ENCODE measurements at places on chromosomes 7 and 10. TPM values are rescaled to one million over a fixed set of nuclear protein-coding genes. Genes with fewer than 3 reads are reported as not detected.

- no peak for DNase-seq
Observed at GRCh38 chr7:138546829-138547228, 86.8 kb downstream of the TRIM24 start.

- no peak for DNase-seq
Observed at GRCh38 chr10:86522510-86522855, 891 bp upstream of the WAPL start.

The CCDC7 gene
- total RNA-seq, result 6.0 TPM

- DNase-seq, result no peak
Observed at GRCh38 chr7:6323967-6324701, 51.7 kb upstream of the CYTH3 start.

- no peak for DNase-seq
Observed at GRCh38 chr10:129004398-129004797, 462.6 kb upstream of the MGMT start.

The MYL10 gene
- not detected for total RNA-seq

DNA sequence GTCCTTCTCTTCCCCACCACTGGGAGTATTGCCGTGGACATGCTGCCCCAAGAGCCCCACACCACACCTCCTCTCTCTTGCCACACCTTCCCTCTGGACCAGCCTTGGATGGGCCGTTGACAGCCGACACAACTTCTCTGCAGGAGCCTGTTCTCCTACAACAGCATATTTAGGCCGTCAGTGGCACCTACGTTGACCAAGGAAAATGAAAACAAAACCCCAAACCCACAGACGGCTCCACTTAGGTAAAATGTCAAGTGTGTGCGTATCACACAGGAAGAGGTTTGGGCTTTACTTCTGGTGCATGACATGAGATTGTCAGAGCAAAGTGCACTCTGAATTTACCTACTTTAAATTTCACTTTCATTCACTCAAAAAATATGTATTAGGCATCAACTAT, 246.6 kb downstream of the ZMYND11 start:
- DNase-seq, result no peak

The CDHR1 gene
- 0.39 TPM for total RNA-seq

GRCh38 chr7:98668255-98668654, 51.2 kb downstream of the NPTX2 start:
- DNase-seq, result no peak

- no peak for DNase-seq
Observed at GRCh38 chr10:63751836-63752235, 230.6 kb downstream of the REEP3 start.

The RASA4B gene
- 1.2 TPM for total RNA-seq

The AGAP9 gene
- total RNA-seq, result 9.9 TPM

DNA sequence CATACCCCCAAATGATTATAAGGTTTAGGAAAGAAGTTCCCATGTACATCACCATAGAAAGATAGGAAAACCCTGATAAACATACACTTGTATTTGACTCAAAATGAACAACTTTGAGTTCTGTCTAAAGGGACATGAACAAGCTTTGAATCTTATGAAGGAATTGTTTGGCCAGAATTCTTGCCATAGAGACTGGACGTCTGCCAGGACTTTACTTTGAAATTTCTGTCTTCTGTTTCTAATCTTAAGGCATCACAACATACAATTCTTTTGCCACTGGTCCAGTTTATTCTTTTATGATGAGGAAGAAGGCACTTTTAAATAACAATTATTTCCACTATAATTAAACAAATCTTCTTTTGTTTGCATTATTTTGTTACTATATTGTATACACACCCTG, 26.2 kb upstream of the CYP26C1 start:
- no peak for DNase-seq

The CPA4 gene
- total RNA-seq, result 3.1 TPM

The LRRC18 gene
- not detected for total RNA-seq

GRCh38 chr7:101391991-101392390, 29.3 kb downstream of the COL26A1 start:
- no peak for DNase-seq

The PDCD11 gene
- total RNA-seq, result 92.8 TPM

The PON3 gene
- 1.2 TPM for total RNA-seq

The ERVW-1 gene
- not detected for total RNA-seq

GRCh38 chr10:91908337-91909116, 759 bp downstream of the FGFBP3 start:
- DNase-seq, result peak; percentile 87

The NCAPG2 gene
- total RNA-seq, result 81.4 TPM

The FAM24B gene
- total RNA-seq, result 21.3 TPM

DNA sequence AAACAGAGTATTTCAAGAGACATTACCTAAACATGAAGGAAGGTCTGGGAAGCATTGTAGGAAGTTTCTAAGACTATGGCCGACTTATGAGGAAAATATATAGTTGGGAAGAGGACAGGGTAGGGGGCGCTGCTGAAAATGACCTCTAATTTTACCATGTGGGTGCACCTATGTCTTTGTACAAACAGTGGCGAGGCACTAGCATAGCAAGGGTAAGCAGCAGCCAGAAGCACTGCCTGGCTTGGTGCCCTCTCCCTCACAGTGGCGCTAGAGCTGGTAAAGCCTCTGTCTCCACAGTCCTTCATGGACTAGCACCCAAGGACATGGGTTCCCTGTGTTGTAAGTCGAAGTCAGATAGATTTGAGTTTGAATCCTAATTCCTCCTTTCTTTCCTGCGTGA, 461.2 kb downstream of the INHBA start:
- no peak for DNase-seq

DNA sequence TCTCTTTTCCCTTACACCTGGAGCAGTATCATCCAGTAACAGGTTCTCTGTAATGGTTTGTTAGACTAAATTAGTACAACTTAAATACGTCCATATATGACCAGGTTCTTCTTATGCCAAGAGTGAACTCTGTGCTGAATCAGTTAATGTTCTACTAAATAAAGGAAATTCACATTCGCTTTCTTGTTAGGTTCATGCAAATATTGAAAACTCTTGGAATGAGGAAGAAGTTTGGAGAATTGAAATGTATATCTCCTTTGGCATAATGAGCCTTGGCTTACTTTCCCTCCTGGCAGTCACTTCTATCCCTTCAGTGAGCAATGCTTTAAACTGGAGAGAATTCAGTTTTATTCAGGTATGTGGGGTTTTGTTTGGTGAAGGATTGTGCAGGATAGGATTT, 15.3 kb upstream of the CFAP69 start:
- DNase-seq, result no peak

- no peak for DNase-seq
Observed at GRCh38 chr7:112193915-112194502, 12.2 kb downstream of the DOCK4 start.

The FKBP14 gene
- total RNA-seq, result 36.0 TPM

DNA sequence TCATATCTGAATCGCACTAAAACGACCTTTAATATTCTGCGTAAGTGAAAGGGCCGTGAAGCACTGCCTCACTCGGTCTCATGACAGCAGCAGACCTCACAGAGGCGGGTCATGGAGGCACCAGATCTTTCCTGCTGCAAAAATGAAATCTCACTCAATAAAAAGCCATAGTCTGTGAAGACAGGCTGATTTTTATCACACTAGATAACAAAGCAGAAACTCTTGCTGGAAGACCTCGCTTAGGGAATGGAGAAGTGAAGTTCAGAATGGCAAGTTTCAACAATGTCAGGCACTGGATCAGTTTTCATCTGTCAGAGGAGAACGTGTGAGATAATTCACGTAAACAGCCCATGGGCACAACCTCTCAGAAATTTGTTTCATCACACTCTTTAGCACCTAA, 8.0 kb downstream of the SEPHS1 start:
- DNase-seq, result no peak

GRCh38 chr10:89479771-89480446, 55.5 kb downstream of the SLC16A12 start:
- DNase-seq, result no peak

- DNase-seq, result no peak
Observed at GRCh38 chr10:24862589-24862988, 89.8 kb downstream of the PRTFDC1 start.

The NPTX2 gene
- 0.15 TPM for total RNA-seq

The PODXL gene
- total RNA-seq, result 32.3 TPM

The C10orf143 gene
- 1.0 TPM for total RNA-seq

The LBX1 gene
- total RNA-seq, result 0.15 TPM

- no peak for DNase-seq
Observed at GRCh38 chr10:60235001-60235400, 154.7 kb downstream of the ANK3 start.

GRCh38 chr10:3119796-3120459, 52.6 kb downstream of the PFKP start:
- no peak for DNase-seq

The RBM17 gene
- total RNA-seq, result 65.4 TPM

DNA sequence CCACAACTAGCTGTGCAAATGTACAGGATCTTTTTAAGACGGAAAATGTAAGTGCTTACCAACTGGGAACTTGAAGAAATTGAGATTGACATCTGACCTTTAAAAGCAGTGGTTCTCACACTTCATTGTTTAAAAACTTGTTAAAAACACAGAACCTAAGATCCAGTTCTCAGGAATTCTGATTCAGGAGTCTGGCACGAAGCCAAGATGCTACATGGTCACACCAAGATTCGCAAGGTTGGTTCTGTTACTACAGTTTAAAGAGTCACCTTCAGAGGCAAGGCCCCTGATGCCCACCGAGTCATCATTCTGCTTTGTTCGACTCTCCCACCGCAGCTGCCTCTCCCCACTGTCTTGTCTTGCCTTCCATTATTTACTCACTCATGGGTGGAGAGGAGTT, 113.3 kb downstream of the GLI3 start:
- DNase-seq, result no peak

The HGF gene
- total RNA-seq, result 0.49 TPM

Data from Panc1 (cell line).